RKO (cell line): ENCODE measurements at places on chromosomes 16 and 17.

GRCh38 chr16:27408012-27408601, 6.1 kb downstream of the IL21R start:
- peak; percentile 9 for DNase-seq

- peak; percentile 80 for DNase-seq
Measured at GRCh38 chr17:43720311-43721060, 38.1 kb downstream of the SOST start.

GRCh38 chr17:44722254-44722653, 13.8 kb downstream of the DBF4B start:
- DNase-seq = no peak

GRCh38 chr16:83935005-83935857, 17.8 kb upstream of the OSGIN1 start:
- no peak for DNase-seq

DNA sequence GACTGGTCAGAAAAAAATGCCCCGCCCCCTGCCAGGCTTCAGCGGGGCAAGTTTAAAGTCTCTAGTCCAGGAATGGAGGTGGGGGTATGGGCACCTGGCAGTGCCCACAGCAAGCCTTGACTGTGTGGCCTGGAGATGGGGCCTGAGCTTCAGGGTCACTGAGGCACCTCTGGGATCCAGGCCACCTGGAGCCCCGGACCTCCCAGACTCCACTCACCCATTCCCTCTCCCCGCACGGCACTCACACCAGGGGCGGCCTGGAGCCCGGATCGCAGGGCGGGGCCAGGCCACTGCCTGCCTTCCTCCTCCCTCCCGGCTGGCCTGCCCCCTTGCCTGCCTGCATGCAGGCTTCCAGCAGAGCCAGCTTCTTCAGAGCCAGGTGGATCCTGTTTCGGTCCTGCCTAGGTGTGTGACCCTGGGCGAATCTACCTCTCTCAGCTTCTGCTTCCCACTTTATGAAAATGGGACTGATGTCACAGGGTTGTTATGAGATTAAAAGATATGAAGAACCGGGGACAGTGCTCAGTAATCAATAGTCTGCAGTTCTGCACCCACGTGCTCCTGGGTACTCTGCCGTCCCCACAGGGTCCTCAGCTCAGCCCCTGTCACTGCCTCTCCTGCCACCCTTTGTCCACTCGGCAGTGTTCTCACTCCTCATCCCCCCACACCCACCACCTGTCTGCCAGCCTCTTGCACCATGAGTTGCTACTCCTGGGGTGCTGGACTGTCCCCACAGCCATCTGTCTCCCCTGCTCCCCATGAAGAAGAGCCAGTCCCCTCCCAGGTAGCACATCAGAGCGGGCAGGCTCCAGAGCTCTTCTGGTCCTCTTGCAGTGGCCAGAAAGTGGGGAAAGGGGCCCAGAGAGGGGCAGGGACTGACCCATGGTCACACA, 1.2 kb upstream of the TCAP start:
- no peak for DNase-seq

DNA sequence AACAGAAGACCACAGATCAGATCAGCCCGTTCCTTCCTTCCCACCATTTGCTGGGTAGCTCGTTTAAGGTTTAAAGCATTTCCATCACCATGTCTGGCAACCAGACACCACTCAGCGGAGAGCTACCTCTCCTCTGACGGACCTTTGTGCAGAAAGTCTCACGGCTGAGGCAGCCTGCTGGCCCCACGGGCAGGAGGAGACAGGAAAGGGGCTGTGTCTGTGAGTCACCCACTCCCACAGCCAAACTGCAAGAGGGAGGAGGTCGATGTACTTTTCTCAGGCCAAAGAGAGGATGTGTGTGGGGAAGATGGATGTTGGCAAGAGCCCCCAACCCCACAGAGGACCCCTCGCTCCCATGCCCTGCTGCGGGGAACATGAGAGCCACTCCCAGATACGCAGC, 92.1 kb downstream of the ZNF423 start:
- no peak for DNase-seq

DNA sequence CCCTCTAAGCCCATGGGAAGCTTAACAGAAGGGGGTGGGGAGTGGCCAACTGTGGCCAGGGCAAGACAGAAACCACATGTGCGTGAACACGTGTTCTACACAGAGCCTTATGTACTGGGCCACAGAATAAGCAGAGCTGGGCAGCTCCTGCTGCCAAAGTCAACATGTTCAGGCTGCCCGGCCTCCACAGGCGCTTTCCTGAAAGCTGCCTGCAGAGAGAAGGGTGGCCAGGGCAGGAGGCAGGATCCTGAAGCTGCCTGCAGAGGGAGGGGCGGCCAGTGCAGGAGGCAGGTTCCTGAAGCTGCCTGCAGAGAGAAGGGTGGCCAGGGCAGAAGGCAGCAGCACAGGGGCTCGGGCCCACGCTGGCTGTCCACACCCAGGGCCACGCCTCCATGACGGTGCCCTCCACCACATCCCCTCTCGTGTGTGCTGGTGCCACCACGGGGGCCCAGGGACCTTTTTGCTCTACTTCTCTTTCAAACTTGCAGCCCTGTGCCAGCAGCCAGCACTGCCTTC, 79.5 kb downstream of the ANKRD11 start:
- DNase-seq = no peak

DNA sequence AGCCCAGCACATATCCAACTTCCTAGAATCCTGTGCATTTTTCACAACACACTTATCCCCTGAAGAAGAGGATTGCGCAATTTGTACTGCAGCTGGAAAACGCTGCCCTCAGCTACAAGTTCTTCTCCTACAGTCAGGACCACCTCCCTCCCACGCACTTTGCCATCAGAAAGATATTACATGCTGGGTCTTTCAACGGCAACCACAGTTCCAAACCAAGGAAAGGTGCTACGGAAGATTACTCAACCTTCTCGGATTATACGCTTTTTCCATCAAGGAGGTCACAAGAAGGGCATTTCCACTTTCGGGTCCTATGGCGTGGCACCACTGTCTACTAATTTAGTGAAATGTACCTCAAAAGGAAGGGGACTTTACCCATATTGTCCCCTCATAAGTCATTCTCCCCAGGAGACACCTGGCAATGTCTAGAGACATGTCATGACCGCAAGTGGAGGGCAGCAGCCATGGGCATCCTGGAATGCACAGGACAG, 35.2 kb downstream of the USP7 start:
- DNase-seq = no peak

DNA sequence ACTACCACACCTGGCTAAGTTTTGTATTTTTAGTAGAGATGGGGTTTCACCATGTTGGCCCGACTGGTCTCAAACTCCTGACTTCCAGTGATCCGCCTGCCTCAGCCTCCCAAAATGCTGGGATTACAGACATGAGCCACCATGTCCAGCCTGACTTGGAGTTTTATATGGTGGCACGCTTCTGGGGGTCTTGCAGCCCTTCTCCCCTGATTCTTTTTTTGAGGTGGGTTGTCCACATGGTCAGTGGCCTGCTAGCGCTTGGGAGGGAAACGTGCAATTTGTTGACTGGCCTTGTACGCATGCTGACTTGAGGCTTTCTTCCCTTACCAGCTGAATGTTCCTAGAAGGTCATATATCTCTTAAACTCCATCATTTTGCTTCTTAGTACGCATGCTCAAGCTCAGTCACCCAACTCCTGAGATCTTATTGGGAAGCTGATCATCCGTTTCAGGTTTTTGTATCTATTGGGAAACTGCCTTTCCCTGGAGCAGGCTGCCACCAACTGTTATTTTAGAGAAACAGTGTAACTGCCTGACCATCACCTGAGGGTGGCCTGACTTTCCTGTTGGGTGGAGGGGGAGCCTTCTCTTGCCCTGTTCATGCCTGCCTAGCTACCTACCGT, 13.7 kb upstream of the LDHD start:
- no peak for DNase-seq

GRCh38 chr17:9890124-9890523, 14.9 kb downstream of the RCVRN start:
- DNase-seq = peak; percentile 19

- no peak for DNase-seq
Measured at GRCh38 chr16:3118204-3118790, 5.9 kb downstream of the ZNF205 start.
